ENCODE measurements at places on chromosomes 1 and 21. TPM values are rescaled to one million over a fixed set of nuclear protein-coding genes. Genes with fewer than 3 reads are reported as not detected.

FRRS1 gene
- 1.7 TPM for total RNA-seq

GRCh38 chr1:23254584-23254983 lies 37.3 kb upstream of the HTR1D start:
- no peak for DNase-seq

DNA sequence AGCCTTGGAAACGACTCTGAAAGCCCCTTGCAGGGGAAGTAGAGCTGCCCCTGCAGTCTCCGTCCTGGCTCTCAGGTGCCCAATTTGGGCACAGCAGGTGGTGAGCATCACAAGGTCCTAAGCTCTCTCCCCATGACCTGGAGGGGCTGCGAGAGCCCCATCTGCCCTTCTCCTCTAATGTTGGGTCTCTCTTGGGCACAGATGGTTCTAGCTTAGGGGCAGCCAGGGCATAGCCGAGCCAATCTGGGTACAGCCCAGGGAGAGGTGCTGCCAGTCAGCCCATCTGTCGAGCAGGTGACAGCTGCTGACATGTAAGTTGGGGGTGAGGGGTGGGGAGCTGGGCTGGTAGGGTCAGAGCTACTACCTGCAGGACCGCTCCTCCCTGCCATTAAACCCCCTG lies 50.7 kb downstream of the SYT2 start:
- DNase-seq, result no peak

DNA sequence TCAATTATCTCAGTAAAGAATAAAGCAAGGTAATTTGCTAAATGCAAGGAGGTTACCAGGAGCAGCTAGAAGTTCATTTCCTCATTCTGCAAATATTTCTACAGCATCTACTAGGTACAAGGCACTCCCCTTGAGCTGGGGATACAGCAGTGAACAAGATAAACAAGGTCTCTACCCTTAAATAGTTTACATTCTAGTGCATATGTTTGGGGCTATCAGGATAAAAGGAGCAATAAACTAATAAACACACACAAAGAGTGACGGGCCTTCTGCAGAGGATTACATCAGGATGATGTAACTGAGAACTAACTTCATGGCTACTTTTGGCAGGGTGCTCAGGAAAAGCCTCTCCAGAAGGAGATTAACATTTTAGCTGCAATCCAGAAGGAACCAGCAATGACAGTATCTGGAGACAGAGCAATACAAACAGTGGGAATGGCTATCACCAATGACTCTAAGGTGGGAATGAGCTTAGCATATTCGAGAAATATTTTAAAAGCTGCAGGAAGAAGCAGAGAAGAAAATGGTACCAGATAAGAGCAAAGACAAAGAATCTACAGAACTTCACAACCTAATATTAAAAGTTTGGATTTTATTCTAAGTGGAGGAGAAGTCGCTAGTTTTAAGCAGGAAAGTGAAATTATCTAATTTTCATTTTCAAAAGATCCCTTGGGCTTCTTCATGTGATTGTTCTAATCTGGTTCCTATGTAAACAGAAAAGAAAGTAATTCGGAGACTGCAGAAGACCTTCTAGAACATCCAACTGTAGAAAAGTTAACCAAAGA lies 25.8 kb downstream of the TP53BP2 start:
- DNase-seq, result no peak
